Natural killer cell treated with Interleukin-12 subunit alpha and Interleukin-12 subunit beta and Interleukin-15 and Interleukin-18, amount 100 ng/mL, for 72 hours (primary cell): ENCODE measurements at places on chromosomes 12 and 14. TPM values are rescaled to one million over a fixed set of nuclear protein-coding genes. Genes with fewer than 3 reads are reported as not detected.

- H3K36me3 ChIP-seq: no peaks in the 10 kb centered on the region
- peak overlapping the region; percentile 84 for H3K4me3 ChIP-seq
- peak; percentile 74 for DNase-seq
Measured at GRCh38 chr12:57765003-57765697, 1.7 kb downstream of the CYP27B1 start.

DNA sequence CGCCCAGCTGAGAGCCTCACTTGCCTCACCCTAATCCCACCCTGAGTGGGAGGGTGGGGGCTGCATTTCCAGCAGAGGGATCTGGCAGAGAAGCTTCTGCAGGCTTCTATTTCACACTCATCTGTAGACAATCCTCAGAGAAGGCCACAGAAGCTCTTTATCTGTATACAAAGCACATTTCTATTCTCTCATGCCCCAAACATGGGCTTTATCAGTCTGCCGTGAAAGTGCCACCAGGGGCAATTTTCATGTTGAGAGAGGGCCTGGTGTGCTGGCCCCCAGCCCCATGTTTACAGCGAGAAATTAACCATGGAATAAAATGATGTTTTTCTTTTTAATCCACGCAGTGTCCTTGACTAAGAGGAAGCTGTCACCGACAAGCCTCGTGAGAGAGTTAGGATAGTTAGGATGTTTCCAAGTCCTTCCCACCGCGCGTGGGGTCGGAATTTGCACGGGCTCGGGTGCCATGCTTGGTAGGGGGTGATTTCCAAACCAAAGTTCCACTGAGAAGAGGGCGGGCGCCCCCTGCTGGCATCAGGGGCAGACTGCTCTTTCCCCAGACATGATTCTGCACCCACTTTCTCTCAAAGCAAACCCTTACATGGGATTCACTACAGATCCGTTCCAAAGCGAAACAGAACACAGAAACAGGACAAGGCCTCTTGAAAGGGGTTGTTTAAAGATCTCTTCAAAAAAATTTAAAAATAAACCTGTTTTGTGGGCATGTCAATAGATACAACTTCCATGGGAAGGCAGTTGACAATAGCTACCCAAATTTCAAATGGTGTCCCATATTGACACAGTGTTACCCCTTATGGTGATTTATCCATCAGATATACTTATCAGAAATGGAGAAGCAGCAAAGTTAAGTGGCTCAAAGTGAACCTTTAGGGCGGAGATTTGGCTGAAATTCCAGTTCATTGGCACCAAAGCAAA is 19.4 kb downstream of the BDKRB1 start:
- no peaks in the 10 kb centered on the region for H3K27me3 ChIP-seq
- no peak for DNase-seq
- H3K36me3 ChIP-seq: no peaks in the 10 kb centered on the region
- no peak overlapping the region for H3K27ac ChIP-seq
- no peak overlapping the region for H3K4me3 ChIP-seq

- H3K4me3 ChIP-seq: no peak overlapping the region
- DNase-seq: peak; percentile 16
- peaks cover 5% of the 10 kb centered on the region for H3K4me1 ChIP-seq
- H3K27ac ChIP-seq: no peak overlapping the region
- H3K36me3 ChIP-seq: no peaks in the 10 kb centered on the region
- H3K27me3 ChIP-seq: no peaks in the 10 kb centered on the region
Measured at GRCh38 chr14:104284636-104285507, 146.5 kb downstream of the KIF26A start.

GRCh38 chr12:126773012-126773411 is 1494.0 kb upstream of the TMEM132C start:
- H3K4me1 ChIP-seq: peaks cover 32% of the 10 kb centered on the region
- no peak for DNase-seq
- peak overlapping the region; percentile 85 for H3K4me3 ChIP-seq

- DNase-seq: no peak
- no peaks in the 10 kb centered on the region for H3K27me3 ChIP-seq
- peaks cover 29% of the 10 kb centered on the region for H3K4me1 ChIP-seq
- peak overlapping the region; percentile 5 for H3K4me3 ChIP-seq
- no peak overlapping the region for H3K27ac ChIP-seq
Measured at GRCh38 chr12:49369411-49370145, 2.3 kb downstream of the SPATS2 start.

DNA sequence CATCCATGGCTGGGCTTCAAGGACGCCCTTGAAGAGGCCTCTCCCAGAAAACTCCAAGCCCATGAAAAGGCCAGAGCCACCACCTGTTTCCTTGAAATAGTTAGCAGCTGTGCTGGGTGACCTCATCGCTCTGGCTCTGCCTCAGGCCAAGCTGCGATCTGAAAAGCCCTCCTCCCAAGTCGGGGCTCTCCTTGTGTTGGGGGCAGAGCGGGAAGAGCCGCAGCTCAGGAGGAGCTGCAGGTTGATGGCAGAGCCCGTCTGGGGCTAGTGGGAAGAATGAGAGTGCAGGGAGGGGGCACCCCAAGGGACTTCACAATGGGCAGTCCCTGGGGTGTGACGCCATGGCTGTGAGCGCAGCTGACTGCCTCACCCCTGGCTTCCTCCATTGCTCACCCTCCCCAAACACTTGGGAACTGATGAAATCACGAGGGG is 50.0 kb upstream of the STON2 start:
- H3K4me3 ChIP-seq: no peak overlapping the region
- peaks cover 5% of the 10 kb centered on the region for H3K4me1 ChIP-seq
- DNase-seq: no peak
- no peaks in the 10 kb centered on the region for H3K36me3 ChIP-seq
- peaks cover 5% of the 10 kb centered on the region for H3K27me3 ChIP-seq
- H3K27ac ChIP-seq: no peak overlapping the region

DNA sequence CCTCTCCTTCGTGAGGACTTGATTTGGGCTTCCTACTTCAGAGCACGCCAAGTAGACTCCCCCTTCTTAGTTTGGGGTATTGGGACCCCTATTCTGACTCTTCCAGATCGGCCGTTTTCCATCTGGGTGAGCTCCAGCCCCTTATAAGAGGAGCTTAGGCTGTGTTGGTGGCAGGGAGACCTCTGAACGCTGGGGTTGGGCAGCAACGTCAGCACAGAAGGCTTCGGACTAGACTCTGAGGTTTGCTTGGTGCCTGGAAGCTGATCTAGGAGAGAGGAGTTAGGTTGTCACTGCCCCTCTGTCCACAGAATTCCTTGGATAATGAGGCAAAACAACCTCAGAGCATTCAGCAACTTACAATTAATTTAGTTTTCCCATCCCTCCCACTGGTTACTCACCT is 99.2 kb upstream of the RTL1 start:
- no peak overlapping the region for H3K27ac ChIP-seq
- H3K4me1 ChIP-seq: no peaks in the 10 kb centered on the region
- no peak for DNase-seq
- H3K36me3 ChIP-seq: no peaks in the 10 kb centered on the region

GRCh38 chr12:102438047-102438826 is 42.1 kb downstream of the IGF1 start:
- no peaks in the 10 kb centered on the region for H3K36me3 ChIP-seq
- no peak overlapping the region for H3K27ac ChIP-seq
- no peaks in the 10 kb centered on the region for H3K4me1 ChIP-seq
- H3K27me3 ChIP-seq: peaks cover 22% of the 10 kb centered on the region
- H3K4me3 ChIP-seq: no peak overlapping the region

DNA sequence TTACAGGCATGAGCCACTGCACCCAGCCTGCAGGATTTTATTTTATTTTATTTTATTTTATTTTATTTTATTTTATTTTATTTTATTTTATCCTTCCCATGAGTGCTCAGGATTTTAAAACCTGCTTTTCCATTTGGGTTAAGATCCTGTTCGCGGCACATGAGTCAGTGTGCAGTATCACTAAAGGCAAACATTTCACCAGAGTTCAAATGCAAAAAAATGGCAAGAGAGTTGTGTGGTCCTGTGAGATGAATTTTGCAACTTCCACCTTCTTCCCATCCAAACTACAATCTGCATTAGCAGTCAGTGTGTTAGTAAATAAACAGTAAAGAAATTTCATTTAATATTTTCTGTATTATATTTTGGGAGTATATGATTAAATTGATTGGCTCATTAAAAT is 29.0 kb downstream of the MOAP1 start:
- H3K4me1 ChIP-seq: peaks cover 2% of the 10 kb centered on the region
- DNase-seq: no peak
- H3K36me3 ChIP-seq: no peaks in the 10 kb centered on the region
- no peak overlapping the region for H3K4me3 ChIP-seq

GRCh38 chr12:15306605-15307004 is 15.7 kb upstream of the PTPRO start:
- no peak overlapping the region for H3K27ac ChIP-seq
- no peak overlapping the region for H3K4me3 ChIP-seq
- peaks cover 10% of the 10 kb centered on the region for H3K36me3 ChIP-seq
- DNase-seq: no peak
- H3K27me3 ChIP-seq: peaks cover 24% of the 10 kb centered on the region

DNA sequence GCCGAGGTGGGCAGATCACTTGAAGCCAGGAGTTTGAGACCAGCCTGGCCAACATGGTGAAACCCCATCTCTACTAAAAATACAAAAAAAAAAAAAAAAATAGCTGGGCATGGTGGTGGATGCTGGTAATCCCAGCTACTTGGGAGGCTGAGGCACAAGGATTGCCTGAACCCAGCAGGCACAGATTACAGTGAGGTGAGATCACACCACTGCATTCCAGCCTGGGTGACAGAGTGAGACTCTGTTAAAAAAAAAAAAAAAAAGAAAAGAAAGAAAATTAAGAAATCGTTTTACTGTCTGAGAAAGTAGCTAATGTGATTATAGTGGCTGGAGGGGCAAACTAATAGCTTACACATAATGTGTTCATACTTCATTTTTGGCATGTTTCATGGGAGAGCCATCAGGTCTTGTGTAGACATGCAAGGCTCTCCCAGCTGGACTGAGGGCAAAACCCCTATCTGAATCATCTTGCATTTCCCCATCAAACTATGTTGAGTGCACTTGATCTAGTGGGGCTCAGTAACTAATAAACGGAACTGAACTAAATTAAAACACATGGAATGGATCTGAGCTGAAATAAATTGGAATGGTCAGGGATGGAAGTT is 16.2 kb downstream of the KIF21A start:
- H3K27me3 ChIP-seq: no peaks in the 10 kb centered on the region
- no peaks in the 10 kb centered on the region for H3K36me3 ChIP-seq
- H3K4me3 ChIP-seq: no peak overlapping the region

GRCh38 chr14:66240105-66240504 is 246.1 kb upstream of the CCDC196 start:
- H3K4me1 ChIP-seq: no peaks in the 10 kb centered on the region
- H3K4me3 ChIP-seq: no peak overlapping the region
- H3K36me3 ChIP-seq: no peaks in the 10 kb centered on the region
- H3K27me3 ChIP-seq: peaks cover 12% of the 10 kb centered on the region

The BHLHE41 gene
- total RNA-seq: not detected

The TAMALIN gene
- total RNA-seq: 5.4 TPM

The TSPAN11 gene
- total RNA-seq: not detected

The POTEG gene
- not detected for total RNA-seq

The ENDOU gene
- not detected for total RNA-seq

The TMCC3 gene
- 3.5 TPM for total RNA-seq

The LRFN5 gene
- total RNA-seq: not detected
